ENCODE measurements at places on chromosomes 1 and 21. TPM values are rescaled to one million over a fixed set of nuclear protein-coding genes. Genes with fewer than 3 reads are reported as not detected.

Gene LCE1A
- not detected for total RNA-seq

GRCh38 chr1:39110325-39110851 lies 84.2 kb downstream of the NDUFS5 start:
- no peak for DNase-seq

DNA sequence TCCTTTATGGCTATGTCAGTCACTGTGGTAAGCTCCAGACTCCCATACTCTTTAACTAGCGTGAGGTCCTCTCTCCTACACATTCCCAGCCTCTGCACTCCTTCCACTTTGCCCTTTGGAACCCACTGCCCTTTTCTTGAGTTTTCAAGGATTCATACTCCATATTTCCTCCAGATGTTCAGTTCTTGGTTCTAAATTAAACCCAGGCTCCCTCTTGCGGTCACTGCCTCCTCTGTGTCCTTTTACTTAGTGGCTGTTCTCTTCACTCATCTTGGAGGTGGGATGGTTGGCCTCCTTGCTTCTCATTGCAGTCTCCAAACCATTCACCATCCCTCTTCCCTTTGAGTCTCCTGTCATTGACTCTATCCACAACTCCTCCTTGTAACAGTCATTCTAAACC lies 208.1 kb downstream of the TGFB2 start:
- DNase-seq = no peak

DNA sequence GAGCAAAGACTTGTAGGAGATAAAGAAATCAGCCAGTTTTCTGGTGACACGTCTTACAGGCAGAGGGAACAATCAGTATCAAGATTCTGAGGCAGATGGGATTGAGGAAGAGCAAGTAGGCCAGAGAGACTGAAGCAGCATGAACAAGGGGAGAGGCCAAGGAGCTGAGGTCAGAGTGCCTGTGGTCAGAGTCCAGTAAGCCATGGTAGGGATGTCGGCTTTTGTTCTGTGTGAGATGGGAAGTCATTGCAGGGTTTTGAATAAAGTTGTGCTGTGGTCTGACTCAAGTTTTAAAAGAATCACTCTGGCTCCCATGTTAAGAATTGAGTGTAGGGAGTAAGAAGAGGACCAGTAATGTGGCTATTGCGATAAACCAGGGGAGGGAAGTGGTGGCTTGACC lies 85.9 kb upstream of the IVNS1ABP start:
- no peak for DNase-seq

Gene EXO1
- 43.7 TPM for total RNA-seq

Gene NT5C1A
- total RNA-seq = not detected

Gene KRTAP19-5
- total RNA-seq = not detected

DNA sequence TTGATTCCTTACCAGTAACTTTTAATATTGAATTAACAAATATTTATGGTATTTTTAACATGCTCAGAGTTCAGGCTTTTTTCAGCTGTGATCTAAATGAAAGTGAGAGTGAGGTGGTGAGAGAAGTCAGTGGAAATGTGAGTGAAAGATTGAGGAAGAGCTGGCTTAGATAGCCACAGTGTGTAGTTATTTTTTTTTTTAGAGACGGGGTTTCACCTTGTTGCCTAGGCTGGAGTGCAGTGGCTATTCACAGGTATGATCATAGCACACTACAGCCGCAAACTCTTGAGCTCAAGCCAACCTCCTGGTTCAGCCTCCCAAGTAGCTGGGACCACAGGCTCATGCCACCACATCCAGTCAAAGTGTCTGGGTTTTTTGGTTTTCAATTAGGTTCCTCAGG lies 10.9 kb downstream of the RNF11 start:
- DNase-seq = no peak

Gene C1QTNF12
- 4.4 TPM for total RNA-seq

DNA sequence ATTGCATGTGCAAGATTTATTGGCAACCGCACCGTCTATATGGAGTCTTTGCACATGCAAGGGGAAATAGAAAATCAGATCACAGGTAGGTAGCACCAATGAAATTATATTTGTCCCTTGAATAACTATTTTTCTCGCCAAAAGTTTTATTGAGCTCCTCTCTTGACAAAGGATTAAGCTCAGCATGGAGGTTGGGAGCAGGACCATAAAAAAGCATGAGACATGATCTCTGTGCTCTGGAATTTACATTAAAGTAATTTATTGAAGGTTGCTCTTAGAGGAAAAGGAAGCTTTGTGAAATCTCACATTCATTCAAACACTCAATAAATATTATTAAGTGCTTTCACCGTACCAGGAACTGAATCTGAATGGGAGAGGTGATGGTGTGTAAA lies 66.0 kb upstream of the UBE2U start:
- DNase-seq = no peak

DNA sequence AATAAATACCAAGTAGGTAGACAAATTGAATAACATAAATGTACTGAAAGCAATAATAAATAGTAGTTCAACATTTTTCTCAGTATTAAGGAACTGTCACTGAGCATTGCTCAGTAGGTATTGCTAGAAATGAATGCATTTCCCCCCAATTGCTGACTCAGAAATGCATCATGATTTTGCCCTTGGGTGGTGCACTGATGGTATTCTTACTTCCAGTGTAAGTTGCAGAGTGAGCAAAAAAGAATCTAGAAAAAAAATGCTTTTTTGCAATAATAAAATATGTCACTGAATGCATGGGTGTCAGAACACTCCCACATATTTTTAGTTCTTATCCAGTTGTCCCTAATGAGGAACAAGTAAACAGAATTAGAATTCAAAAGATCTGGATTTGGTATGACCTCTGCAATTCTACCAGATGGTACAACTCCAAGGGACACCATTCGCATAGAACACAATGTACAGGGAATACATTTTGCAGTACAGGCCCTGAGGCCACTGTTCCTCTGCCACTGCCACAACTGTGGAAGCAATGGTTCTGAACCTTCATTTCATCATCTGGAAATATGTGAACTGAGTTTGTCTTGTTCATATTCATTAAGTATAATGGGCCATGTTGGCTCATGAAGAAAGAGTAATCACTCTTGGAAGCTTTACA lies 78.0 kb downstream of the ATP6V1G3 start:
- no peak for DNase-seq

Gene KRTAP10-6
- not detected for total RNA-seq

- no peak for DNase-seq
Measured at GRCh38 chr1:20447794-20448193, 38.2 kb downstream of the CAMK2N1 start.

Gene HSD3B1
- total RNA-seq = not detected

DNA sequence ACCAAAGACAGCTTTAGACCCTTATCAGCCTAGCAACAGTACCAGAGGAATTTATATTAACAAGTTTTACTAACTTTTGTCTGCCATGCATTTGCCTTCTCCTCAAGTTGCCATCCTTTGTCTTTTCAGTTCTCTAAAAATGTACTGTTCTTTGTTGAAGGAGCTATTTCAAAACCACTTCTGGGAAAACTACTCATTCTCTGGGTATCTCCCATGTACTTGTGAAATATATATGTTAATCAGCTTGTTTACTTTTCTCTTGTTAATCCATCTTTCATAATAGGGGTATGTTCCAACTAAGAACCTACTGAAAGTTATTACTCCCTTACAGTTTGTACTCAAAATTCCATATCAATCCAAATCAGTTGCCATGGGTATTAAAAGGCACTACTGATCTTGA lies 16.3 kb downstream of the DPYD start:
- DNase-seq = no peak

DNA sequence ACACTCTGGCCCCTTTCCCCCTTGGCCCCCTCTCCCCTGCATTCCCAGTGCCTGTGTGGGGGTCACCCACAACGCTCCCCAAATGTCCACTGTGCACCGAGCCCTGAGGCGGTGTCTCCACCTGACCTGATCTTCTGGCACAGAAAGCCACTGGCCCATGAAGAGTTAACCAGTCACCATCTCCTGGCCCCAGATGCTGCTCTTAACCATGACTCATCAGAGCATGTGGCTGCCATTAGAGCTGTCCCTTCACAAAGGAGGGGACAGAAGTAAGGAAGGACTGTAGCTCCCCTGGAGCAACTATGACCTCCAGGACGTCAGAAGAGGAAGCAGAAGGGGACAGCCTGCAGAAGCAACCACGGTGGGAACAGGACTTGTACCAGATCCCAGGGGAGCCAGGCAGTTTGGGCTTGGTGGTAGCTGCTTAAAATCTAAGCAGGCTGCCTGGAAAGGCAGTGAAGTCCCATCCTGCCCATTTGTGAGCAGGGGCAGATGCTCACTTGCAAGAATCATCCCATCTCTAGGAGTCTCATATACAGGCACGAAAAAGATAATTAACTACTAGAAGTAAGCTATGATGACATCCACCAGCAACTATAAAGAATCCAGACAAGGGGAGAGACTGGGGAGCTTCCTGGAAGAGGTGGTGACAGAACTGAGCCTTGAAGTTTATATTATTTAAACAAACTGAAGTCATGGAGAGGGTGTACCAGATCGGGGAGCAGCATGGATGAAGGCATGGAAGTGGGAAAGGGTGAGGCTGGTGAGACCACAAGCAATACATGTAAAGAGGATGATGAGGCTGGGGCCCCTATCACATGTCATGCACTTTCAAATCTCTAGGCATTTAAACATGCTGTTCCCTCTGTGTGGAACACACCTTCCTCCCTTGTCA lies 1.1 kb upstream of the TTC39A start:
- DNase-seq = peak; percentile 75

DNA sequence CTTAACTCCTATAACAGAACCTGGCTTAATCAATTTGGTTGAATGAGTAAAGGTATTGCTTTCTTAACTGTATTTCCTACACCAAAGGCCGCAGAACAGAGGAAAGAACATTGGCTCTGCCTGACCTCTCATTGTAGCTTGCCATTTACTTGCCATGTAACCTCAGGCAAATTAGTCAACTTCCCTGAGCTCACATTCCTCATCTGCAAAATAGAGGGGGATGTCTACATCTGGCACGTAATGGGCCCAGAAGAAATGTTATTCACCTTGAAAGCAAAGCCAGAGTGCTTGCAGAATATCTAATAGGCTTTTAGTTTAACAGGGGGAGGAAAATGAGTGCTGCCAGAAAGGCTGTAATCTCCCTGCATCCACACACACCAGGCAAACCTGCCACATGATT lies 44.3 kb downstream of the LAMC2 start:
- DNase-seq = no peak

- peak; percentile 53 for DNase-seq
Measured at GRCh38 chr1:155970531-155971167, 7.7 kb downstream of the ARHGEF2 start.

- no peak for DNase-seq
Measured at GRCh38 chr1:54894271-54894670, 7.3 kb upstream of the DHCR24 start.

Gene TSSK3
- total RNA-seq = 1.6 TPM

DNA sequence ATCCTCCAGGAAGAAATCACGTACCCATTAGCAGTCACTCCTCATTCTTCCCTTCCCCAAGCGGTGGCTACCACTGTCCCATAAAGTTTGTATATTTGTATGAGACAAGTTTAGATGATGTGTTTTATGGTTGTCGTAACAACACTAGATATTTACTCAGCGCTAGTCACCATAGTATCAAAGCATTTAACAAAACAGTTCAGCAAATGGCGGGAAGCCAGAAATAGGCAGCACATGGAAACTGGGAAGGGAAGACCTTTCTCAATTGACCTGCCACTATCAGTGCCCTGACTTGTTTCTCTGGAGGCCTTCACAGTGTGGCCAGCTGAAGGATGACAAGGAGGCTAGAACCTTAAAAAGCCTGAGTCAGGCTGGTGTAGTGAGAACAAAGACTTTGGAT lies 31.1 kb downstream of the CNST start:
- DNase-seq = no peak

Gene TDRD5
- 0.33 TPM for total RNA-seq

GRCh38 chr1:229268505-229268904 lies 2.4 kb upstream of the RAB4A start:
- DNase-seq = no peak

Gene HMCN1
- 2.9 TPM for total RNA-seq

GRCh38 chr21:38544661-38545060 lies 46.4 kb upstream of the ERG start:
- DNase-seq = no peak

DNA sequence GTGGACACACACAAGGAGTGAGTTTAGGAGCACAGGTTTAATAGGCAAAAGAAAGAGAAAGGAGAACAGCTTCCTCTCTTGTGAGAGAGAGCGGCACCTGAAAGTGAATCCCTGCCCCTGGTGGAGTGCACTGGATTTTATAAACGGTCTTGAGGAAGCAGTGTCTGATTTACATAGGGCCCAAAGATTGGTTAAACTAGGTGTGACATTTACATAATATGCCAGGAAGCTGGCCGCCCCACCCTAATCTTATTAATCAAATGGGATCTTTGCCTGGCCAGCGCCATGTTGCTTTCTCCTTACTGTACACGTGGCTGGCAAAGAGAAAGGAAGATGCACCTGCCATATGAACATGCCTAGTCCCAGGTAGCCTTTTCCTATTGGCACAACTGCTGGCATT lies 38.7 kb downstream of the CFH start:
- DNase-seq = no peak

Gene LYPD8
- total RNA-seq = not detected

DNA sequence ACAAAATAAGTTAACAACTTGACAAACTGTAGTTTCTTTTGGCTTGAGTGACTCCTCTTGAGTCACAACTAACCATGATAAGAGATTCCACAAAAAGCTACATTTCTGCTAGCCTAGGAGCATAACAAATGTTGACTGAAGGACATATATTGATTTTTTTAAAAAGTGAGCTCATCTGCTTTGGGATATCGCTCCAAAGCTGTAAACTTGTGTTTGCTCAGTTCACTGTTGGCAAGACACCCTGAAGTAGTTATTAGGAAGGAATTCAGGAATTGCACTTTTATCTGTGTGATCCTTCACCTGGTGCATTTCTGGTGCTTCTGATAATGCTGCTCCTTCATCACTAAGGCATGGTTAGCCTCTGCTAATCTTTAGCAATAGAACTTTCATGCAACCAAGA lies 23.7 kb downstream of the RWDD3 start:
- DNase-seq = no peak

GRCh38 chr1:5909576-5910275 lies 82.5 kb downstream of the NPHP4 start:
- peak; percentile 25 for DNase-seq

DNA sequence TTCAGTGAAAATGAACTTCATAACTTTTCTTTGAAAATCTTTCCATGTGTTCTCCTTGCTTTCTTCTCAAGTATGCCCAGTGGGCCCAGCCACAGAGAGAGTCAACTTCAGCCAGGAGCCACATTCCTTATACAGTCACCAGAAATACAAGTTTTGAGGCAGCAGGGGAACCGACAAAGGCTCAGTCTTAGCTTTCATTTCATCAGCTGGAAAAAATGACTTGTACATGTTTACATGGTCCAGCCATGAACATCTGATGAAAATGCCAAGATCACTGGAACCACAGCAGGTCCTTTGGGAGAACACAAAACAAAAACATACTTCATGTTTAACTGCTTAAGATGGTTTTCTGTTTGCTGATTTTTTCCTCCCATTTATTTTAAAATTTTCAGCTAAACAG lies 72.5 kb downstream of the SYDE2 start:
- DNase-seq = no peak

- DNase-seq = no peak
Measured at GRCh38 chr1:240194120-240194519, 102.4 kb downstream of the FMN2 start.
